ENCODE measurements at places on chromosomes 3 and 15.

DNA sequence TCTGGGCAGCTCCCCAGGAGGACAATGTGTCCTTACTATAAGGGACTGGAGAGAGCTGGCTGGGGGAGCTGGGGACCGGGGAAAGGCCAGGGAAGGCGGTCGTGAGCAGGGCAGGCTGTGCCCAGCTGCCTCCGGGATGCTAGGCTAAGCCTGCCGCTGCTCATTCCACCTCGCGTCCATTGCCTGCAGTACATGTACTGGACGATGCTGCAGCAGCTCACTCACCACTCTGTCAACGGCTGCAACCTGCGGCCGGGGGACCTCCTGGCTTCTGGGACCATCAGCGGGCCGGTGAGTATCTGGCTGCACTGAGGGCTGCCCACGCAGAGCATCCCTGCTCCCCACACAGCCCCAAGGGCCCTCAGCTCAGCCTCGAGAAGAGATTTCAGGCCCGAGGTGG, 27.1 kb downstream of the FAH start:
- H3K4me3 ChIP-seq = no peak overlapping the region
- DNase-seq = no peak
- H3K27ac ChIP-seq = no peak overlapping the region

DNA sequence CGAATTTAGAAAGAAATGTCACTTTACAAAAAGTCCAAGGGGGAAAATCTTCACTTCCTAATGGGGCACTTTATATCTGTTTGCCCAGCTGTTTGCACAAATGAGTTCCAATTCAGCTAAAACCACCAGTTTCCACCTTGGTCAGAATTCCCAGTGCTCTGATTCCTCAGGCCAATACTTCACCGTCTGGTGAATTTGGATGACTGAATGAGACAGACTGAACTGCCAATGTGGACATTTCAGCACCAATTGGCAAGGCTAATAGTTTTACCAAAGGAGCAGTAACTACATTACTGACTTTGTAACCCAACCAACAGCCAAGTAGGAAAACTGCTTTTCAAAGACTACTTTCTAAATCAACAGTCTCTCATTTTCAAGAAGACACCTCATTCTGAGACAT, 51.8 kb downstream of the ABI3BP start:
- no peaks in the 10 kb centered on the region for H3K4me1 ChIP-seq
- H3K36me3 ChIP-seq = no peaks in the 10 kb centered on the region
- no peak overlapping the region for H3K27ac ChIP-seq
- no peak for DNase-seq
- H3K27me3 ChIP-seq = peaks cover 9% of the 10 kb centered on the region
- no peak overlapping the region for H3K4me3 ChIP-seq

DNA sequence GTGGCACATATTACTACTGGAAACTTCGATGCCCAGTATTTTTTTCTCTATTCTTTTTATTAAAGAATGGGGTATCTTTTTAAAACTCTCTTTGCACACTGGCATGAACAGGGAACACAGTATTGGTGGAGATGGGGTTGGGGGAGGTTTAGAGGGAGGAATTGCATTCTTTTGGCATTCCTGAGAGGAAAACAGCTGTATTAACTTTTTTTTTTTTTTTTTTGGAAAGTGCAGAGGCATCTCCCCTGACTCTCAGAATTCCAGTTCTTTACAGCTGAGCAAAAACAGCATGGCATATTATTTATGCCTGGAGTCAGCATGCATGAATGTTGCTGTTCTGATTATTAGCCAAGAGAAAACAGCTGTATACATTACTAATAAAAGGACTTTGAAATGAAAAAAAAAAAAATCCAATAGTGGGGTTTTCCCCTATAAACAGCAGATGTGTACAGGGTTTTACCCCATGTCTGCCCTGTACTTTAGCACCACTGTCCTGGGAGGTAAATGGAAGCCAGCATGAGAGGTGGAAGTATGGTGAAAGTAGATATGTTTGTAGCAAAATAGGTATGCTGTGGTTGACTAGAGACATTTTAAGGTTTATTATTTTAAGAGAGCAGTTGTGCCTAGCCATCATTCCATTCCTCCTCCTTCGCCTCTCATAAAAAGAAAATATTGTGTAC, 132.2 kb downstream of the FNDC3B start:
- H3K27ac ChIP-seq = no peak overlapping the region
- H3K36me3 ChIP-seq = peaks cover 3% of the 10 kb centered on the region
- H3K4me3 ChIP-seq = no peak overlapping the region
- H3K4me1 ChIP-seq = peaks cover 14% of the 10 kb centered on the region
- DNase-seq = no peak

GRCh38 chr15:83733206-83733605, 79.3 kb downstream of the ADAMTSL3 start:
- no peak for DNase-seq
- no peak overlapping the region for H3K27ac ChIP-seq
- H3K4me1 ChIP-seq = no peaks in the 10 kb centered on the region
- H3K4me3 ChIP-seq = no peak overlapping the region
- peaks cover 9% of the 10 kb centered on the region for H3K27me3 ChIP-seq

DNA sequence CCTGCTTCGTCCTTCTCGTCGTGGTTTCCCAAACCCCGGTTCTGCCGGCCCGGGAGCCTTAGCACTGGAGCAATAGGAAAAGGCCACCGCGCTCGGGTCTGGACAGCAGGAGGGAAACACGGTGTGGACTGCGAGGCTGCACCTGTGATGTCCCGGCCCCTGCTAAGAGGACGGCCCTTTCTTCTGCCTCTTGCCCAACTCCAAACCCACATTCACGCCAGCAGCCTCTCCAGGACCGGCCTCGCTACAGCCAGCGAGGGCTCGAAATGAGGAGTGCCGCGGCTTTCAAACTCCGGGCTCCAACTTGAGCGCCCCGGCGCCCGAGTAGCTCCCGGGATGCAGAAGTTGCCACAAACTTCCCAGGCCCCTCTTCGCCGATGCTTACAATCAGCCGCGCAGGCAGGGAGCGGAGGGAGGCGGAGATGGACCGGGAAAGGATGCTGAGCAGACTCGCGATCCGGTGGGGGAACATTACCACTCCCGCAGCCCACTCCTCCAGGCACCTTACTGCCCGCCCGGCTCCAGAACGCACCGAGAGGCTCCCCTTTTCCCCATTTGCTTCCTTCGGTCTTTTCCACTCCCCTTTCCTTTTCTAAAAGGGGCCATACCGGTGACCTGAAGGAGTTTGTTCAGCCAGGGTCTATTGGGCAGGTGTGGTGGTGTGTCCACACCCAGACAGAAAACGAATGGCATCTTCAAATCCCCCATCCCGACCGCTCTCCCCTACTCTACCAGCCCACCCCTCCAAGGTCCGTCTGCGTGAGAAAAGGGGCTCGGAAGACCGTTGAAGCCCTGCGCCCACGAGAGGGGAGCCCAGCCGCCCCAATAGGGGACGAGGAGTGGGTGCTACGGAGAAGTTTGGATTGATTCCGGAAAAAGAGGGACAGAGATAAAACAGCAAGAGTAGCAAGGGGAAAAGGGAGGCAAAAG, 18.8 kb upstream of the SATB1 start:
- H3K27me3 ChIP-seq = no peaks in the 10 kb centered on the region
- peak; percentile 18 for DNase-seq
- H3K36me3 ChIP-seq = peaks cover 79% of the 10 kb centered on the region

GRCh38 chr3:15959434-15959811, 161.6 kb upstream of the ANKRD28 start:
- no peak overlapping the region for H3K27ac ChIP-seq
- no peak for DNase-seq
- H3K4me1 ChIP-seq = no peaks in the 10 kb centered on the region
- no peak overlapping the region for H3K4me3 ChIP-seq
- no peaks in the 10 kb centered on the region for H3K36me3 ChIP-seq
- no peaks in the 10 kb centered on the region for H3K27me3 ChIP-seq

GRCh38 chr3:135134684-135135075, 339.6 kb downstream of the EPHB1 start:
- no peak overlapping the region for H3K27ac ChIP-seq
- no peaks in the 10 kb centered on the region for H3K36me3 ChIP-seq
- no peak for DNase-seq

GRCh38 chr3:43783987-43784639, 93.4 kb downstream of the ABHD5 start:
- no peak overlapping the region for H3K4me3 ChIP-seq
- peaks cover 1% of the 10 kb centered on the region for H3K27me3 ChIP-seq
- H3K4me1 ChIP-seq = no peaks in the 10 kb centered on the region
- H3K27ac ChIP-seq = no peak overlapping the region

DNA sequence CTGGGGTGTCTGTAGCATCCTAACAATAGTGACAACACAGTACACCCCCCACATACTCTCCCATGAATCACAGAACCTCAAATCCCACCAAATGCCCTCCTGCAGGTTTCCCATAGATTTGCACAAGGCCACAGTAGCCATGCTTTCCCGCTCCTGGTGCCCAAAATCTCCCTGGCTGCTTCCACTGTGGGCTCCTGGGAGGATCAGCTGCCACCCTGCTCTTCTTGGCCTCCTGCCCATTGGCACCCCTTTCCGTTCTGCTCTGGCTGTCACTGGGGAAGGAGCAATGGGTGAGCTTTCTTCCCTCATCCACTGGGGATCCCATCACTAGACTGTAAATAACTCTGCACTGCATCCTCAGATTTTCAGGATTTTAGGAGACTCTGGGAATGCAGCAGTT, 92.1 kb upstream of the SLC24A5 start:
- no peaks in the 10 kb centered on the region for H3K4me1 ChIP-seq
- DNase-seq = no peak

DNA sequence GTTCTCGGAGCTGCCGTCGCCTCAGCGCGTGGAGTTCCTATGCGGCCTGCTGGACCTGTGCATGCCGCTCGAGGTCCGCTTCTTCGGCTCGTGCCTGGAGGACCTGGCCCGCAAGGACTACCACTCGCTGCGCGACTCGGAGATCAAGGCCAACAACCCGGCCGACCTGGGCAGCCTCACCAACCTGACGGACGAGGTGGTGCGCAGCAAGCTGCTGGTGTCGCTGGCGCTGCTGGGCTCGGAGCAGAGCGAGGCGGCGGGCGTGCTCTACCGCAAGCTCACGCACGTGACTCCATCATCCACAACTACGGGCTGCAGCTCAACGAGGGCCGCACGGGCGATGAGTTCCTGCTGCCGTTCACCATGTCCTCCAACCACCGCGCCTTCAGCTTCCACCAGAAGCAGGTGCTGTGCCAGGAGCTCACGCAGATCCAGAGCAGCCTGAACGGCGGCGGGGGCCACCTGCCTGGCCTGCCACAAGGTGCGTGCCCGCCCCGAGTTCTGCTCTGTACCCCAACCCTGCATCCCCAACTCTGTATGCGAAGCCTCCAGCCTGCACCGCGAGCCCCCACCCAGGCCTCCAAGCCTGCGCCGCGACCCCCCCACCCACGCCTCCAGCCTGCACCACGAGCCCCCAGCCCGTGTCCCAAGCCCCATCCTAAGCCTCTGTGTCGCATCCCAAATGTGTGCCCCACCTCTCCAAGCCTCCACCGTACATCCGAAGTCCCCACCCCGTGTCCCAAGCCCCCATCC, 178.2 kb downstream of the OR4M2 start:
- no peak overlapping the region for H3K4me3 ChIP-seq
- H3K27me3 ChIP-seq = peaks cover 11% of the 10 kb centered on the region
- no peaks in the 10 kb centered on the region for H3K36me3 ChIP-seq
- DNase-seq = no peak
- no peak overlapping the region for H3K27ac ChIP-seq
- H3K4me1 ChIP-seq = peaks cover 31% of the 10 kb centered on the region

GRCh38 chr15:58771621-58772250, 634 bp downstream of the MINDY2 start:
- peaks cover 15% of the 10 kb centered on the region for H3K4me1 ChIP-seq
- H3K27me3 ChIP-seq = no peaks in the 10 kb centered on the region
- peak overlapping the region; percentile 72 for H3K27ac ChIP-seq
- DNase-seq = peak; percentile 31
- H3K36me3 ChIP-seq = no peaks in the 10 kb centered on the region
- H3K4me3 ChIP-seq = no peak overlapping the region

All from activated CD8-positive, alpha-beta T cell treated with anti-CD3 and anti-CD28 coated beads for 36 hours (primary cell).